ENCODE measurements at places on chromosomes 12 and 14. TPM values are rescaled to one million over a fixed set of nuclear protein-coding genes. Genes with fewer than 3 reads are reported as not detected.

Gene HECTD1
- 139 TPM for total RNA-seq

Gene HOXC12
- not detected for total RNA-seq

Gene DIO2
- total RNA-seq: 0.26 TPM

Gene NAV3
- 7.1 TPM for total RNA-seq

Gene DPY19L2
- not detected for total RNA-seq

Gene NRL
- total RNA-seq: 1.3 TPM

Gene ACOT6
- total RNA-seq: not detected

Gene SERPINA9
- total RNA-seq: not detected

Gene UBE3B
- total RNA-seq: 40.0 TPM

Gene INTS13
- 67.8 TPM for total RNA-seq

Gene MYO1H
- not detected for total RNA-seq

Gene KRT77
- total RNA-seq: not detected

Gene OLR1
- total RNA-seq: 0.25 TPM

Gene BHLHE41
- total RNA-seq: 3.4 TPM

Gene KLRC3
- 2.3 TPM for total RNA-seq

Gene PMCH
- total RNA-seq: not detected

Gene ITGB7
- 1.0 TPM for total RNA-seq

Gene PPFIA2
- total RNA-seq: 2.2 TPM

Gene SRRM4
- not detected for total RNA-seq

Gene KERA
- not detected for total RNA-seq

Gene TAS2R19
- 3.4 TPM for total RNA-seq

Gene KRT72
- total RNA-seq: not detected

Data from MCF 10A (cell line).